ENCODE measurements at places on chromosomes 1 and 21. TPM values are rescaled to one million over a fixed set of nuclear protein-coding genes. Genes with fewer than 3 reads are reported as not detected.

TRNP1 gene
- 61.7 TPM for total RNA-seq

LGR6 gene
- not detected for total RNA-seq

DNA sequence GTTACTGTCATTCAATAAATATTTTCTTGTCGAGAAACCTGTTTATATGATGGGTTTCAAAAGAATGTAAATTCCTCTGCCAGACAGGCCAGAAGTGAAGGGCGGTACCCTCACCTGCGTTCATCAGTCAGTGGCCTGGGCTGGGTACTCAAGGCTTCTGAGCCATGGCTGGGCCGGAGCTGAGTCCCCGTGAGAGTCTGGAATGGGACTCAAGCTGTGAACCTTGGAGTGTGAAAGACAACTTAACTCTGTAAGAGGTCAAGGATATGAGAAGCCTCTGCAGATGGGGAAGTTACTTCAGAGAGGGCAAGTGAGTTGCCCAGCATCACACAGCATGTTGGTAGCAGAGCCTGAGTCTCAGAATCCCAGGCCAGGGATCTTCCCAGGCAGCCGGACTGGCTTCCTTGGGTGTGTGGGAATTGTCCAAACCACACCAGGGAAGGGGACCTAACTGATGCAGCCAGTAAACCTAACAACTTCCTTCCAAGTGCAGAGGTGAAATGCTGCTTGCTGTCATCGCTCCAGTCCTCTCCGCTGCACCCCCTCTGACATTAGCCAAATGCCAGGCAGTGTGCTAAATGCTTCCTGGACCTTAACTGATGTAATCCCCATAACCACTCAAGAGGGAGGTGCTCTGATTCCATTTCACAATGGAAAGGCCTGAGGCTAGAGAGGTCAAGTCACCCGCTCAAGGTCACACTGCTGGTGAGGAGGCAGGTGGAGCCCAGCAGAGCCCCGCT, 4.8 kb downstream of the DISP3 start:
- H3K36me3 ChIP-seq = no peaks in the 10 kb centered on the region
- no peak overlapping the region for H3K4me3 ChIP-seq
- DNase-seq = peak; percentile 52
- H3K27me3 ChIP-seq = peaks cover 8% of the 10 kb centered on the region
- H3K27ac ChIP-seq = no peak overlapping the region

DNA sequence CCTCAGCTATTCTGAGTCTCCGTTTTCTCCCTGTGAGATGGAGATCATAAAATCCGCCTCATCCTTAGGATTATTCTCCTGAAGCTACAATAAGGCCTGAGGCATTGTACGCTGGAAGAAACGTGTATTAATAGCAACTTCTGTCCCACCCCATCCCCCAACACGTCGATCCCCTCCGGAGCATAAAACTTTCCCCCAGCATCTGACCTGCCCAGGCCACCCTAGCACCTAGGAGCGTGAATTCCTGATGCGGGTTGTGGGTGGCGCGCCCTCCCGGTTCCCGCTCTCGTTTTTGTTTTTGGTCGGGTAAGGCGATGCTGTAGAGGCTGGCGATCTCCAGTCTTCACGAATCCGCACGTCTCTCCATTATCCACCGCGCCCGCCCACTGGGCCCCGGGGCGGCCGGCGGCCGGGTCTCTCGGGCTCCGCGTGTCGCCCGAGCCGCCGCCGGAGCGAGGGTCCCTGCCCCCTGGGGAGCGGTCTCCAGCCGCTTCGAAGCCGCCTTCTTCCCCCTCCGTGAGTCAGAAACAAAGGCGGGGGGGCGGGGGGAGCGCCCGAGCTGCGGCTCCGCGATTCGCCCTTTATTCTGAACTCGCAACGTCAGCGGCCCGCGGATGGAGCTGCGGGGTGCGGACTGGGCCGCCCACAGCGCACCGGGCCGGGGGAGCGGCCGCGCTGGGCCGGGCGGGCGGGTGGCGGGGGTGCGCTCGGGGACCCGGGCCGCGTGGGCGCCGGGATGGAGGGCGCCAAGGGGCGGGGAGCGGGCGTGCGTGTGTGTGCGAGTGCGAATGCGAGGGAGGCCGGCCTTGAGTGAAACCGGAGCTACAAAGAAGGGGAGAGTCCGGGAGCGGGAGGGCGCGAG, at the start of gene PLEKHO1:
Gene PLEKHO1, plus strand, starts transcription at position 646 of the 862 bp plus-strand sequence. CDS start 342 bp downstream, outside the sequence.
- H3K27me3 ChIP-seq = no peaks in the 10 kb centered on the region
- H3K27ac ChIP-seq = peak within 1 kb of the TSS; percentile 98
- peak; percentile 90 for DNase-seq
- peak within 1 kb of the TSS; percentile 100 for H3K4me3 ChIP-seq
- H3K36me3 ChIP-seq = peaks cover 14% of the 10 kb centered on the region

KLHDC9 gene
- total RNA-seq = 36.5 TPM

DNA sequence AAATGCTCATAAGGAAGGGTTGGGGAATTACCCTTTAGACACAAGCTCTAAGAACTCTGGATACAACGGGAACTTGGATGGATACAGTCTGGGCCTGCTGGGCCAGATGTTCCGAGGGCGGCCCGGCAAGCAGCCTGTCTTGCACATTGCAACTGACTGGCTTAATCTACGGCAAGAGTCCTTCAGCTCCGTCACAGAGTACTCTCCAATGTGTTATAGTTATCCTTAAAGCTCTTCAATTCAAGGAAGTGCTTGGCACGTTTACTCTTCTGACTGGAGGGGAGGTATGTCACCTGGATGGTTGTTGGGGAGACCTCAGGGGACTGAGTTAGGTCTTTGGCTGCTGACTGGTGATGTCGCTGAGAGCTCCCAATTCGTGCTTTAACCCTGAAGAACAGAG, 1.1 kb upstream of the CFAP141 start:
- H3K4me3 ChIP-seq = no peak overlapping the region
- H3K27ac ChIP-seq = no peak overlapping the region
- no peaks in the 10 kb centered on the region for H3K4me1 ChIP-seq
- DNase-seq = no peak

- no peak overlapping the region for H3K27ac ChIP-seq
- H3K4me3 ChIP-seq = no peak overlapping the region
- H3K36me3 ChIP-seq = no peaks in the 10 kb centered on the region
- H3K27me3 ChIP-seq = no peaks in the 10 kb centered on the region
- DNase-seq = no peak
Observed at GRCh38 chr1:5317391-5317790, 663.0 kb downstream of the AJAP1 start.

DNA sequence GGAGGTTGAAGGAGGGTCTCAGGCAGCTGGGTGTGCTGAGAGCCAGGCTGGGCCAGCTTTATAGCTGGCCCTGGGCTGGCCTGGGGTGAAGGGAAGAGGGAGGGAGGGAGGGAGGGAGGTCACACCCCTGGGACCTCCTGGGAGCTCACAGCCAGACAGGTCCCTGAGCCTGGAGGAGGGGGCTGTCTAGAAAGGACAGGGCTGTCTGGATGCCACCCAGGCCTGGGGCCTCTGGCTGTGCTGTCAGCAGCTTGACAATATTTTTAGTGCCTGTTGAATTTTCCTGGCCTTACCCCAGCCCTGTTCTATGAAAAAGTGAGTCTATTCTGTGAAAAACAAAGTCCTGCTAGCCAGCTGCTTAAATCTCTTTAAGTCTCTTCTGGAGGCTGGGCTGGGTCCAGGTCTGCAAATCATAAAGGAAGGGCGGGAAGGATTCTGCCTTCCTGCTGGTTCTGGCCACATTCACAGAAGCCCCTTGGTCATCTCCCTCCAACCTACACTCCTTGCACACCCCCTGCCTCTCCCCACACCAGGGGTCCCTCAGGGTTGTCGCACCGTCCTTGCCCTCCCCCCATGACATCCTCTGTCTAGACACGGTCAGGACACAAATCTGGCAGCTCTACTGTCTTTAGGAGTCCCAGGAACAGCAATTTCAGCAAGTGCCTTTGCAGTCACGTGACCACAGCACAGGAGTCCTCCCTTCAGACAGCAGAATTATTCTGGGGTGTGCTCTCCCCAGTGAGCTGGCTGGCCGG, at the start of gene LEFTY2:
Gene LEFTY2, minus strand, starts transcription at position 34 of the 755 bp plus-strand sequence. CDS start 80 bp downstream, outside the sequence.
- H3K27me3 ChIP-seq = no peaks in the 10 kb centered on the region
- no peak within 1 kb of the TSS for H3K4me3 ChIP-seq
- H3K27ac ChIP-seq = peak within 1 kb of the TSS; percentile 72
- no peaks in the 10 kb centered on the region for H3K36me3 ChIP-seq
- peak; percentile 41 for DNase-seq

DNA sequence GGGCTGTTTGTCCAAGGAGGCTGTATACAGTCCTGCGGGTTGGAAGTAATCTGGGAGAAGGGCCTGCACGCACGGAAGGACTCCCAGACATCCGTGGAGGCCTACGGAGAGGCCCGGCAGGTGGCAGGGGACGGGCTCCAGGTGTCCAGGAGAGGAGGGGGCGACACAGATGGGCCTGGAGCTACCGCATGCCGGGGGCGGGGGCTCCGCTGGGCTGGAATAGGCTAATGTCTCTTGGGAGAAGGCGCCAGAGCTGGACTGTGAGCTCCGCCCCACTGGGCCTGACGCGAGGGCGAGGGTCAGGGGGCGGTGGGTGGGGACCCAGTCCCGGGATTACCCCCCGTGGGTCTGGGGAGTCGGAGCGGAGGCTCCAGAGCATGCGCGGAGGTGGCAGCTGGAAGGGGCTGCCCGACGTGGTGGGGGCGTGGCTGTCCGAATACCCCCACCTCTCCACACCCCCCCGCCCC, 659 bp downstream of the AGO1 start:
- no peaks in the 10 kb centered on the region for H3K27me3 ChIP-seq
- no peaks in the 10 kb centered on the region for H3K36me3 ChIP-seq
- peaks cover 40% of the 10 kb centered on the region for H3K4me1 ChIP-seq
- peak; percentile 44 for DNase-seq

KRTAP11-1 gene
- not detected for total RNA-seq

DNA sequence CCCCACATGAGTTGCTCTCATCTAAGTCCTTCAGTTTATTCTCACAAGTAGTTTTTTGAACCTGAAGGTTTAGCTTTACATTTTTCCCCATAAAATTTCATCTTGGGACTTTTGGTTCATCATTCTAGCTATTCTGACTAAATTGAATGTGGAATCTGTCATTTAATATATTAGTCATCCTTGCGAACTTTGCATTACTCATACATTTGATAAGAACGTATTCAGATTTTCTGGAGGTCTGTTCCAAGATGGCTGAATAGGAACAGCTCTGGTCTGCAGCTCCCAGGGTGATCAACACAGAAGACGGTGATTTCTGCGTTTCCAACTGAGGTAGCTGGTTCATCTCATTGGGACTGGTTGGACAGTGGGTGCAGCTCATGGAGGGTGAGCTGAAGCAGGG, 59.8 kb upstream of the CSF1 start:
- H3K27me3 ChIP-seq = no peaks in the 10 kb centered on the region
- no peak for DNase-seq
- peaks cover 18% of the 10 kb centered on the region for H3K4me1 ChIP-seq
- no peak overlapping the region for H3K4me3 ChIP-seq
- H3K27ac ChIP-seq = no peak overlapping the region

RIMKLA gene
- total RNA-seq = 8.1 TPM

DNA sequence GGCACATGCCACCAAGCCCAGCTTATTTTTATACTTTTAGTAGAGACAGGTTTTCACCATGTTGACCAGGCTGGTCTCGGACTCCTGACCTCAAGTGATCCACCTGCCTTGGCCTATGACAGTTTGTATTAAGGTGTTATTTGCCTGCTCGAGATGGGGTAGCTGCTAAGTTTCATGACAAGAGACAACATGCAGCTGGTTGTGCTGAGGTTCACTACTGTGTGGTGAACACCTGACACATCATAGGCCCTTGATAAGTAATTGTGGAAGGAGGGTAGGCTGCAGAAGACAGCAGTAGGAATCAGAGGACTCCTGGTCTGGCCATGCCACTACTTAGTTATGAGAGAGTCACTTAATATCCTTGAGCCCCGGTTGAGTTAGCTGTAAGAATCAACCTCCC, 46.2 kb downstream of the PLPP3 start:
- no peak for DNase-seq
- no peaks in the 10 kb centered on the region for H3K27me3 ChIP-seq
- no peak overlapping the region for H3K27ac ChIP-seq
- peaks cover 37% of the 10 kb centered on the region for H3K4me1 ChIP-seq

SMPDL3B gene
- 6.0 TPM for total RNA-seq

SMYD3 gene
- total RNA-seq = 48.0 TPM

CRP gene
- not detected for total RNA-seq

CAPN8 gene
- total RNA-seq = not detected

DNA sequence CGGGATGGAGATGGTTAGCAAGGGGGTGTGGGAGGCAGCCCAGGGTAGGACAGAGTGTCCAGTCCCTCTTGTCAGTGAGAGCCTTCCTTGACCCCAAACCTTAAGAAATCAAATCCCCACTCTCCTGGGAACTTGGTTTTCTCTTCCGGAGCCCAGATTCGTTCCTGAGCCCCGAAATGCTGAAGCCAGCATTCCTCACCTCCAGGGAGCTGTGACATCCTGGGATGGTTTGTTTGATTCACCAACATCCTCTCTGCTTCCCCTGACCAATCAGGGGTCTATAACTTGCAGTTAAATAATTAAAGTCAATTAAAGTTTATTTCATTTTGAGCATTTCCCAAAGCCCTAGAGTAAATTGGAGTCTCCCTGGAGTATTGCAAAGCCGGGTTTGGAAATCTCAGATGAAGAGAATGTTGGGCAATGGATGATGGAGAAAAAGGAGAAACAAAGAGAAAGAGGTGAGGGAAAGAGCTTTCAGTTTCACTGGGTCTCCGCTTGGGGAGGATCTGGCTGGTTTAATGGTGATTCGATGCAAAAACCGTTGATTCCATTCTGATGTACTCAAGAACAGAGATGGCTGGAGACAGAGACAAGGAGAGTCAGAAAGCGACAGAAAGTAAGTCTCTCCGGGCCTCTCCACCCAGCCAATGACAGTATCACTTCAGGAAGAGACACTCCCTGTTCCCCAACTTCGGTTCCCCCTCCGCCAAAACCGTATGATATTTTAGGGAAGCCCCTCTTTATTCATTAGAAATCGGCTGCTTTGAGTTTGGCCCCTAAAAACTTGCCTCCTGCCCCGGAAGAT, 12.8 kb upstream of the ALX3 start:
- peaks cover 97% of the 10 kb centered on the region for H3K27me3 ChIP-seq
- H3K4me1 ChIP-seq = peaks cover 8% of the 10 kb centered on the region
- no peak for DNase-seq
- no peak overlapping the region for H3K27ac ChIP-seq

DNA sequence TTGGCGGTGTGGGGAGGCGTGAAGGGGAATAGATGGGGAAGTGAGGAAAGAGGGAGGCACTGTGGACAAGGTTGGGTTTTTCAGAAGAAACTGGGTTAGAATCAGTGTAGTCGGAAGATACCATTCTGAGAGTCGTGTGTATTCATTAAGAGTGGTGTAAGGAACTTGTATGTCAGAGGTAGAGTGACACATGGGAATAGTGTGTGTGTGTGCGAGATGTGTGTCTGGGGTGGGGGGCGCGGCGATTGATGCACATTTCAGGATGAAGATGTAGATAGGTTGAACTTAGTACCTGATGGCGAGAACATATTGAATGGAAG, 878 bp downstream of the SMG7 start:
- DNase-seq = peak; percentile 12
- H3K4me3 ChIP-seq = peak overlapping the region; percentile 77
- no peaks in the 10 kb centered on the region for H3K36me3 ChIP-seq
- peak overlapping the region; percentile 99 for H3K27ac ChIP-seq
- H3K4me1 ChIP-seq = peaks cover 12% of the 10 kb centered on the region
- H3K27me3 ChIP-seq = no peaks in the 10 kb centered on the region

DNA sequence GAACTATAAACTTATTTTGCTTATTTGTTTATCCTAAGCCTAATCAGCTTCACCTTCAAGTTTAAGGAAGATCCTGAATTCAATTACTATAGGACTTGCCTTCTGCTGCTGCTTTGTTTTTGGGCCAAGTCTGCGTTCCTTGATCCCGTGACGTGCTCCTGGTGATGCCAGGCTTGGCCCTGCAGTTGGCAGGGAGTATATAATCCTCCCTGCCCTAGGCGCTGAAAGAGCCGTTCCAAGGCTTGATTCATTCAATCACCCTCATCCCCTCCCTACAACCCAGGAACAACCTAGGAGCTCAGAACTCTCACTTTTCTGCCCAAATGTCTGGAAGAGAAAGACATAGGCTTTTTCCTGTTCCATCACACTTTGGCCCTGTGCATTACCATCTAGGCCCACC, 12.4 kb upstream of the LRRN2 start:
- H3K36me3 ChIP-seq = no peaks in the 10 kb centered on the region
- DNase-seq = no peak
- no peaks in the 10 kb centered on the region for H3K27me3 ChIP-seq
- H3K4me1 ChIP-seq = no peaks in the 10 kb centered on the region
- no peak overlapping the region for H3K4me3 ChIP-seq

Data from cardiac muscle cell (in vitro differentiated cells and primary cell).